Stomach (tissue), 19 donors: ENCODE measurements at places on chromosomes 12 and 14.

GRCh38 chr12:90058704-90059103 lies 350.1 kb upstream of the ATP2B1 start:
- peak; percentile 84 for DNase-seq

DNA sequence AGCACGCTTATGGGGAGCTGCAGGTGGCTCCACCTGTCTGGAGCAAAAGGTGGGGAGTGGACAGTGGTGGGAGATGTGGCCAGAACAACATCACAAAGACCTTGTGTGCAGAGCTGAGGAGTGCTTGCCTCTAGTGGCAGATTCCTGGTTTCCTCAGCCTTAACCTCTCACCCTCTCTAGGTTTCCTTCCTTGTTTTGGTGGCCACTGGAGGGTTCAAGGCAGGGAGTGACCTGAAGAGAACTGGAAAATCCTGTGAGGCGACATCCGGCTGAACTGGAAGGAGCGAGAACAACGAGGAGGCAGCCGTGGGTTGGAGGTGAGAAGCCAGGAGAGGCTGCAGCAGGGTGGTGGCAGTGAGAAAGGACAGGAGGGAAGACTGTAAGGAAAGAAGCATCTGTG lies 6.3 kb upstream of the FLVCR2 start:
- peak; percentile 33 for DNase-seq

- no peak for DNase-seq
Measured at GRCh38 chr12:110444455-110444854, 5.7 kb downstream of the ARPC3 start.

GRCh38 chr14:70087380-70087697 lies 101.4 kb downstream of the SLC8A3 start:
- no peak for DNase-seq

DNA sequence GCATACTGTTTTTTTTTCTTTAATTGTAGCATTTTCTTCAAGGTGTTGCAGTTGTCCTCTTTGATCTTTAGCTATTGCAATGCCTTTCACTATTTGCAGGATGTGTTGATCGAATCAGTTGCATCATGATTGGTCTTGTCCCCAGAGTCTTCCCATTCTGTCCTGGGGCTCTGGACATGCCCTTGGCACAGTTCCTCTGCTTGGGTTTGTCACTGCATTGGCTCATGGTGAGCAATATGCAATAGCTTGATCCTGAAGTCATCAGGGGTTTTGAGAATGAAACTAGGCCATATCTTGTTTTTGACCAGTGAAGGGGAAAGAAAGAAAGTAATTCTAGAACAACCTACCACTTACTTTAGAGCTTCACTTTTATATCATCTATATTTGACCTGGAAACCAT lies 281.5 kb downstream of the TMEM117 start:
- no peak for DNase-seq

GRCh38 chr12:131428091-131428685 lies 282.7 kb upstream of the SFSWAP start:
- no peak for DNase-seq

- no peak for DNase-seq
Measured at GRCh38 chr12:24444634-24445033, 495.2 kb upstream of the SOX5 start.

DNA sequence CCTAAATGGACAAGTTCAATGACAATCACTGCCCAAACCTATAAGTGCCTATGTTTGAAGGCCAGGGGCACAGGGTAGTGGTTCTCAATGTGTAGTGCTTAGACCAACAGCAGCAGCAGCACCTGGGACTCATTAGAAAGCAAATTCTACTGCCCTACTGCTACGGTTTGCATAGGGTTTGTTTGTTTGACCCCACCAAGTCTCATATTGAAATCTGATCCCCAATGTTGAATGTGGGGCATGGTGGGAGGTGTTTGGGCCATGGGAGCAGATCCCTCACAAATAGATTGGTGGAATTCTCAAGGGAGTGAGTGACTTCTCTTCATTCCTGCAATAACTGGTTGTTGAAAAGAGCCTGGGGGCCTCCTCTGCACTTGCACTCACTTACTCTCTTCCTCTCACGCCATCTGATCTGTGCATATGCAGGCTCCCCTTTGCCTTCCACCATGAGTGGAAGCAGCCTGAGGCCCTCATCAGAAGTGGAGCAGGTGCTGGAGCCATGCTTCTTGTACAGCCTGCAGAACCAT lies 39.5 kb downstream of the PPM1H start:
- no peak for DNase-seq

GRCh38 chr12:6606331-6607131 lies 648 bp downstream of the CHD4 start:
- peak; percentile 59 for DNase-seq

DNA sequence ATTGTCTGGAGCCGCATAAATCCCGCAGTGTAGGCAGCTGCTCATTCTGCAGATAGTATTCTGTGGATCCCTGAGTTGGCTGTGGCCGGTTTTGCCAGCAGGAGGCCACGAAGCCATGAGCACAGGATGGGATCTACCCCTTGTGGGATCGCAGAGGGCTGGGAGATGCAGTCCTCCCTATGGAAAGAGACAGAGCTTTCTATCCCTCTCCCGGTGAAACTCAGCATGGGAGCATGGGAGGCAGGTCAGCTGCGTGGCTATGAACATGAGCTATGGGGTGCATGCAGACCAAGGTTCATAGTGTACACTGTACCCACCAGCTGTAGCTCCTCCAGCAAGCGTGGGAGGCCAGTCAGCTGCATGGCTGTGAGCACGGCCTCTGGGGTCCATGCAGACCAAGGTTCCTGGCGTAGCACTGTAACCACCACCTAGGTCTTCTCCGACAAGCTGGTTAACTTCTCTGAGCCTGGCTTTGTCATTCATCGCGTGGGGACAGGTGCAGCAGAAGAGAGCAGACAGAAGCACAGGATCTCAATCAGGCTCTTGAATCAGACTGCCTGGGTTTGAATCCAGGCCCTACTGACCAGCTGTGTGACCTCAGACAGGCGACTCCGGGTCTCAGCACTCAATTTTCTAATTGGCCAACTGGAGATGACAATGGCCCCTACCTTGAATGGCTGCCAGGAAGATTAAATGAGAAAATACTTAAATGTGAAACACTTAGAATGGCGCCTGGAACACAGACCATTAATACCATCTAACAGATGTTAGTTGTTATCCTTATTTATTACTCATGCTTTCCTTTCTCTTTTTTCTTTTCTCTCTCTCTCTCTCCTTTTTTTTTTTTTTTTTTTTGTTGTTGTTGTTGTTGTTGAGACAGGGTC lies 6.0 kb downstream of the BDKRB1 start:
- no peak for DNase-seq

- DNase-seq = peak; percentile 13
Measured at GRCh38 chr12:6921996-6922946, 5.5 kb upstream of the ATN1 start.

DNA sequence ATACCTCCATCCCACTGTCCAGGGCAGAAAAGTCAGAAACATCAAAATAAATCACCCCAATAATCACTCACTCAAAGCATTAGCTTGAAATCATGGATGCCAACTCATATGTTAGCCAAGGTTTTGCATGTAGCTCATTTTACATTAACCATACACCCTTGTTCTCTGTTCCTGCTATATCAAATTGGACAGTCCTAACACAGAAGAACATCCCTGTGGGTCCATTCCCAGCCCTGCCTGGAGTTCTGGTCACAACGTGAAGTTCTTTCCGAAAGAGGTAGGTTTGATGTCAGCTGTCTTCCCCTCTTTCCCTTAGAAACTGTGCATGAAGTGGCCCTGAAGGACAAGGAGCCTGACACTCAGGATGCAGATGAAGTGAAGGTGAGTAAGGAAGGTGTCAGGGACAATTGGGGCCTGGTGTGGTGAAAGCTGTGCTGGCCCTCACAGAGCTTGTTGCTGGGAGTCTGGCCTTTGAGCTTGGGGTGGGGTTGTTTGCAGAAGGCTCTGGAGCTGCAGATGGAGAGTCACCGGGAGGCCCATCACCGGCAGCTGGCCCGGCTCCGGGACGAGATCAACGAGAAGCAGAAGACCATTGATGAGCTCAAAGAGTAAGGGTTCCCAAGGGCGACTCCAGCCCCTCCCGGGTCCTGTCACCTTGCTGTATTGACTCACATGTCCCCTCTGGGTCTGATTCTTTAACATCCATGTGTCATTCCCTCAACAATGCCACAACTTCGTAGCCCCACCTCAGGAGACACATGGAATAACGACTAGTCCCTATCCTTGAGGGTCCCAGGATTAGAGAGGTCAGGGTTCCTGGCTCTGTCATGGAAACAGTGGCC lies 15.0 kb upstream of the PIP4K2C start:
- no peak for DNase-seq

DNA sequence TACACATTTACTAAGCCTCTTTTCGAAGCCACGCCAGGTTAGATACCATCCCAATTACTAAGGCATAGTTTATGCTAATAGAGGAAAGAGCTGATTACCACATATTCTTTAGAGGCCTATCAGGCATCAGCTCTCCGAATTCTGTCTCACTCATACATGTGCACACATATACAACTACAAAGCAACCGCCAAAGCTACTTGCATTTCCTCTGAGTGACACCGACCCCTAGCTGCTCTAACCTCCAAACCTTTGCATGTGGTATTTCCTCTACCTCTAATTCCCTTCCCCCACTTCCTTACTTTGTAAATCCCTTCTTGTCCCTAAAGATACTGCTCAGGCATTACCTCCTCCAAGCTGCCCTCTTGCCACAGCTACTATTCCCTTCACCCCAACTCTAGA lies 107.2 kb downstream of the DUSP6 start:
- DNase-seq = peak; percentile 66

- DNase-seq = no peak
Measured at GRCh38 chr12:107327651-107328182, 234.4 kb upstream of the CRY1 start.

GRCh38 chr14:98348505-98348904 lies 923.5 kb downstream of the BCL11B start:
- no peak for DNase-seq

DNA sequence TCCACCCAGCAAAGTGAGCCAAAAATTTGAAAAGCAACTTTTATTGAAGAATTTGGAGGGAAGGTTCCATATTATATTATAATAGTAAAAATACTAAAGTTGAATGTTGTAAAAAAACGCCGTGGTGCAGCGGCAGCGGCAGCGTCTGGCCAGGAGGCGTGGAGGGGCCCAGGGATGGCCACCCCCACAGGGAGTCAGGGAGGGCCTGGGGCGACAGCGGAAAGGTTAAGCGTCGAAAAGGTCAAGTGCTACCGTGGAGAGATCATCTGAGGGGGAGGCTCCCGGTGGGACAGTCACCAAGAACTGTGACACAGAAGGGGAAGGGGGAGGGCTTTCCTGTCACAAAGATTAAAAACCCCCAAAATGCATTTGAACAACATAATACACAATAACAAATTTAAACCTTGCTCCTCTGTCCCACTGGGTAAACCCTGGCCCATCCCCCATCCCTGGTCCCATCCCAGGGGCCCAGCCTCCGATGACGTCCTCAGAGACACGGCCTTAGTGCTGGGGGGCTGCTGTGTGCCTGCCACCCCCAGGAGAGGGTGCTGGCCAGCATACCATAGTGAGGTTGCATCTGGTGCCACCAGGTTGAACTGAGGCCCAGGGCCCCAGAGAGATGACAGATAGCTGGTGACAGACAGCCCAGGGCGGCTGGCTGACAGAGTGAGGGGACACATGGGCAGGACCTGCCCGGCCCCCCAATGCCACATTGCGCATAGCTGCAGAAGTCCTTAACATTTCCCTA lies 16.6 kb downstream of the SIVA1 start:
- DNase-seq = no peak

GRCh38 chr14:90715993-90716392 lies 100.2 kb downstream of the TTC7B start:
- no peak for DNase-seq

GRCh38 chr12:826331-826730 lies 74.0 kb downstream of the WNK1 start:
- no peak for DNase-seq

DNA sequence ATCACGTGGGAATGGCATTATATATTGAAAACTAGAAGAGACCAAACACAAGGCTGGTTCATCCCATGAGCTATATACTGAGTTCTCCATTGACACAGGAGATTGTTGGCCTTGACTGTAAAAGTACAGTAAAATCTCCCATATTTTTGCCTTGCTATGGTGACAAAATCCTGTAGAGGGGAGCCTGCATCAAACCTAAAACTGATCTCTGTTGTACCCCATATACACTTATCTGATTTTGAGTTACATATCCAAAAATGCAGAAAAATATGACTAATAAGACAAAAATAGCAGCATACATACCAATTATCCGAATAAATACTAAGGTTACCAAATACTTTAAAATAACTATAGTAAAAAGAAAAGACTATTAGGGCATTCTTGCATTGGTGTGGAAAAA lies 60.4 kb downstream of the TMTC3 start:
- DNase-seq = no peak

DNA sequence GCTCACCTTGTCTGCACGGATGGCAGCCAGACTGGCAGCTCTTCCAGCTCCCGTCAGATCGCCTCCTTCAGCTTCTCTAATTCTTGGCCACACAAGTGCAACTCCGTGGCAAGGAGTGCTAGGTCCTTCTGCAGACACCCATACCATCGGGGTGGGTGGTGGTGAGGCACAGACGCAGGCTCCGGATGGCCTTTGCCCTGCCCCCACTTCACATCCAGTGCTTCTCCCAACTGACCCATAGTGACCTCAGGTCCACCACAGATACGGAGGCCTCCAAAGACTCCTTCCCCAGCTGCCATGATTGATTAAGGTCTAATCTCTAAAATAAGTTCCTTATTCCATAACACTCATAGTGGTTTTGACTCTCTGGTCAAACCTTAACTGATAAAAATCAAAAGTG lies 19.9 kb upstream of the CD27 start:
- DNase-seq = peak; percentile 17

DNA sequence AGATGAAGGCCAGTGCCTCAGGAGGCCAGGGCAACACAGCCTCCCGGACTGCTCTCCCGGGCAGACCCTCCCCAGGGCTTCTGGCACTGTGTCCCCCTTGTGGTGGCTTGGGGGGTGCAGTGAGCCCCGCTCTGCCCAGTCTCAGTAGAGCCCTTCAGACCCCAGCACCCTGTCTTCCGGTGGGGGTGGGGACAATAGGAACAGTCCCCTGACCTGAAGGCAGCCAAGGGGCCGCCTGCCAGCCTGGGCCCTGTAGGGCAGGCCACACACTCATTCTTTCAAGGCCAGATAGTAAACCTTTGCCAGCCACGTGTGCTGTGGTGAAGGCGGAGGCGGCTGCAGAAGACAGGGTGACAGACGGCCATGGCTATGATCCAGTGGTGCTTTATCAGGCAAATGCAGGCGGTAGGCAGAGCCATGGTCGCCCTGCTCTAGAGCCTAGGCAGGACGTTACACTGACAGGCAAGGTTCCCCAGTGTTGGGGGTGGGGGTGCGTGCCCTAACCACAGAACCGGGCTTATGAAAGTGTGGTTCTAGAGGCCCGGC lies 15.0 kb downstream of the ZFYVE21 start:
- DNase-seq = peak; percentile 74

GRCh38 chr12:70484464-70484863 lies 118.4 kb downstream of the KCNMB4 start:
- DNase-seq = no peak

GRCh38 chr12:94265966-94266745 lies 117.8 kb downstream of the PLXNC1 start:
- DNase-seq = no peak

DNA sequence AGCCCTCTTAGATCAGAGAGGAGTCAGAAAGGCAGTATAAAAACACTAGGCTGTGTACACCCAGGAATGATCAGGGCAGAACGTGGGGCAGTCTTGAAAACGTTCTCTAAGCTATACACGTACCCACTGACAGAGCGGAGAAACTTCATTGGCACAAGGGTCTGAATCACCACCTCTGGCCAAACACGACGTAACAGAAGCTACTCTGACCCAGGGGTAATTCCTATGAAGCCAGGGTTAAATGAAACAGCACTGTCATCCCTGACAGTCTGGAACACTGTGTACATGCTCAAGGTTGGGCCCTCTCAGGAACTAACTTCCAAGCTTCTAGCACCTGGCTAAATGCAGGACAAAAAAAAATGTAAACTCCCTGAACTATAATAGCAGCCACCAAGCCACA lies 38.4 kb downstream of the PARP11 start:
- DNase-seq = no peak
